ENCODE measurements at places on chromosomes 2 and 18. TPM values are rescaled to one million over a fixed set of nuclear protein-coding genes. Genes with fewer than 3 reads are reported as not detected.
A peak's percentile ranks its signal among the peaks of the same experiment; 100 is the strongest.

- DNase-seq: no peak
These were observed 175.4 kb downstream of the ANTXR1 start for GRCh38 chr2:69188182-69188900.

DNA sequence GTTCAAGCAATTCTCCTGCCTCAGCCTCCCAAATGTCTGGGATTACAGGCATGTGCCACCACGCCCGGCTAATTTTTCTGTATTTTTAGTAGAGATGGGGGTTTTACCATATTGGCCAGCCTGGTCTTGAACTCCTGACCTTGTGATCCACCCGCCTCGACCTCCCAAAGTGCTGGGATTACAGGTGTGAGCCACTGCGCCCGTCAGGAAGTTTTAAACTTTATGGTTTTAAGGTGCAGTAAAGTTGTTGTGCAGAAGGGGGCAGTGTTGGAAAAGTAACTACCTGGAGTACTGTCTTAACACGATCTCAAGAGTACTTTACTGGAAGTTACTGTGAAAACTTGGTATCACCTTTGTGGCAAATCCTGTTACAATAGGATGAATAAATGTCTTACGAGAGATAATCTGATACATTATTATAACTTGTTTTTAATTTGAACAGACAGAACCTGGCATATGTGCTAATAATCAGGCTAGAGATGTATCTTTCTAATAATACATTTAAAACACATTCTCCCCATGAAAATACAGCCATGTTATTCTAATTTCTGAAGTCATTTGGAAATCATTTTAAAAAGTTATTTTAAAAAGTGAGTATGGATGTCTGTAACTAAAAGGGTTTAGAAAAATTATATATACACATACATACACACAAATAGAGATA, 10.8 kb downstream of the SPDYA start:
- DNase-seq: peak; percentile 65

The LIMS3 gene
- 3.1 TPM for total RNA-seq

The ANKRD53 gene
- total RNA-seq: 2.9 TPM

- no peak for DNase-seq
These were observed 18.9 kb upstream of the NFU1 start for GRCh38 chr2:69456154-69456553.

DNA sequence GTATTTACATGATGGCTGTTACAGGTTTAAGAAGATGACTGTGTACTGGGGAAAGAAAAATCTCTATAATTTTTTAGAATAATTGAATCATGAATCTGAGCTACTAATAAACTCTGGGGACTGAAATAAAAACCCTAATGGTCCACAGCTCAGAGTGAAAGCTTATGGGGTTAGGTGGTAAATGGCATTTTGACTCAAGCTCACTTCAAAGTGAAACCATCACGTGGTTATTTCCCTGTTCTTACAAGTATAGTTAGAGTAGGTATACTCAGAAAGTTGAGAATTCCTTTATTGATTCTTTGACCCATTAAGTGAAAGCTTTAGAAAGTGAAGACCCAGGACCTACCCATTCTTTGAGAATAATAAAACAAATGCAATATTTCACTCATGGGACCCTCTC, 626.2 kb upstream of the SETBP1 start:
- no peak for DNase-seq

The CTDSP1 gene
- total RNA-seq: 184 TPM

DNA sequence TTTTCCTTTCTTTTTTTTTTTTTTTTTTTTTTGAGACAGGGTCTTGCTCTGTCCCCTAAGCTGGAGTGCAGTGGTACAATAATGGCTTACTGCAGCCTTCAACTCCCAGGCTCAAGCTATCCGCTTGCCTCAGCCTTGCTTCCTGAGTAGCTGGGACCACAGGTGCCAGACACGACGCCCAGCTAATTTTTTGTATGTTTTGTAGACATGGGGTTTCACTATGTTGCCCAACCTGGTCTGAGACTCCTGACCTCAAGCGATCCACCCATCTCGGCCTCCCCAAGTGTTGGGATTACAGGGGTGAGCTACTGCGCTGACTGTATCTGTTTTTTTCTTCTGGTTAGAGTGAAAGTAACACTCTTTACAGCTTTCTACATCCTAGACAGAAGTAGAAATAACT, 240.3 kb upstream of the FBXO11 start:
- DNase-seq: no peak

DNA sequence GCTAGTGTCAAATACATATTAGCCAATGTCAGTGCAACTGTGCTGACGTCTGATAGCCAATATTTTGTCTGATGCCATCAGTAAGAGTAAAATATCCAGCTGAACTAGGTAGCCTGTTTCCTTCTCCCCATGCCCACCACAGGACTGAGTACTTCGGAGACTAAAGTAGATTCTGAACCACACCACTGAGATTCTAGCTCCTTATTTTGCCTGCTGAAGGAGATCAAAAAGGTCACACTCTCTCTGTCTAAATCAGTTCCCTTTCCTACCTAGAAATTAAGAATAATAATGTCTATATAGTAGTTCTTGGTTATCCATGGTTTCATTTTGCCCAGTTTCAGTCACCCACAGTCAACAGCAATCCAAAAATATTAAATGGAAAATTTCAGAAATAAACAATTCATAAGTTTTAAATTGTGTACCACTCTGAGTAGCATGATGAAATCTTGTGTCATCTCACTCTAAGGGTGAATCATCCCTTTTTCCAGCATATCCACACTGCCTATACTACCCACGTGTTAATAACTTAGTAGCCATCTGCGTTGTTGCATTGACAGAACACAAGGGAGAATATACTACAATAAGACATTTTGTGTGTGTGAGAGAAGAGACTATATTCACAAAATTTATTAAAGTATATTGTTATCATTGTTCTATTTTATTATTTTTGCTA, 1043.3 kb upstream of the PIK3C3 start:
- DNase-seq: no peak

DNA sequence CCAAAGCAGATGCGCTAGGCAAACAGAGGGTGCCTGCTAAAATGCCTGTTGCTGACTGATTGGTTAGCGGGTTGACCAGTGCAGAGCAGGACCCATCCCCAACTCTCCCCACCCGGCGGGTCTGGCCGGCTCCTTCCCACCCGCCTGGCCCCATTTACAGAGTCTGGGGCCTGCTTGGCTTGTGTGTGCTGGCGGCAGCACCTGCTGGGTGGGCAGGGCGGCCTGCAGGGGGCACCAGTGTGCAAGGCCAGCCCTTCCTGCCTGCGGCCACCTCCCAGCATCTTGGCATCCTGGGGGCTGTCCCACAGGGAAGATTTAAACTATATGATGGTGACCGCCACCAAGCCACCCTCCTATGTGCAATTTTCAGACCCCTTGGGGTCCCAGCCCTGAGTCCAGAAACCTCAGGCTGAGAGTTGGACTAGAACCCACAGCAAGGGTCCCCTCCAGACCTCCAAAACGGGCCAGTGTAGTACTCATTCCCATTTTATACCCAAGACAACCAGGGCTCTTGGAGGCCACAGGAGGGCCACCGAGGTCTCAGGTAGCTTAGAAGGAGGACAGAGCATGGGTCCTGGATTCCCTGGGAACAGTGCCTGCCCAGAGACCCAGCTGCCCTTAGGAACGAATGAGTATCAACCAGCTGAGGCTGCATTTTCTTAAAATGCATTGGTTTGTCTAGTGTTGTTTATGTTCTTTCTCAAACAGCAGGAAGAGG, 173.6 kb downstream of the SMAD7 start:
- no peak for DNase-seq

- DNase-seq: no peak
These were observed 7.5 kb downstream of the MAP4K4 start for GRCh38 chr2:101704816-101705578.

GRCh38 chr2:240672701-240673190, 9.9 kb downstream of the AQP12B start:
- DNase-seq: no peak

The KYNU gene
- 3.3 TPM for total RNA-seq

- no peak for DNase-seq
These were observed 218.5 kb downstream of the TRIB2 start for GRCh38 chr2:12935222-12935621.

DNA sequence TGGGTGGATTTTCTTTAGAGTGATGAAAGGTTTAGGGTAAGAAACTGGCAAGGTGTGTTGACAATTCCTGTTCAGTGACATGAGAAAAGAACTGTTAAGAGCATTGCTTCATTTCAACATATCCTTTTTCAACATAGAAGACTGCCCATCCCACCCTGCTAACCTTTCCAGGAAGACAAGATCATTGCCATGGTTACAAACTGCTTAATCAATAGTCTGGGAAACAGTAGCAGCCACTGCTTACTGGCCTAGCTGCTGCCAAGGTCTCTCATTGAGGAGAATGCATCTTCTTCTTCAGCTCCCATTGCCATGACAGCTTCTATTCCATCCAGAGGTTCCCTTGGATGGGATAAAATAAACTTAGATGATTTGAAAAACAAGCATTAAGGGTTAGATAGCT, 212.1 kb downstream of the LRRTM1 start:
- no peak for DNase-seq

Measured in mucosa of gallbladder (tissue), 1 donor.